Ovary (tissue), 10 donors: ENCODE measurements at places on chromosomes 4 and X.

DNA sequence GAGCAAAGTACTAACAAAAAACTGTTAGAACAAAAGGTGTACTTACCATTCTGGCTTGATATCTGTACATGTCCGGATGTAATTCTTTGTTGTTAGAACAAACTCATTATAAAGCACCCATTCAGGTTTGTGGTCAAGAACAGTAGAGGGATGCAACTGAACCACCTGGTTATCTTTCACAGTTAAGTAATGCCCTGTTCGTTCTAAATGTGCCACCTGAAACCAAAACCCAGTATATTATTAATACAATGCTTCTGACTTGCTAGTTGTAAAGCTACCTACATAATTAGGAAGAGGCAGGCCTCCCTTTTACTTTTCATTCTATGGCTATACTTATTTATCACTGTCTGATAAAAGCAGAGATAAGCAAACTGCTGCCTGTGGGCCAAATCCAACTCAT lies 54.8 kb downstream of the DHX15 start:
- DNase-seq = no peak

DNA sequence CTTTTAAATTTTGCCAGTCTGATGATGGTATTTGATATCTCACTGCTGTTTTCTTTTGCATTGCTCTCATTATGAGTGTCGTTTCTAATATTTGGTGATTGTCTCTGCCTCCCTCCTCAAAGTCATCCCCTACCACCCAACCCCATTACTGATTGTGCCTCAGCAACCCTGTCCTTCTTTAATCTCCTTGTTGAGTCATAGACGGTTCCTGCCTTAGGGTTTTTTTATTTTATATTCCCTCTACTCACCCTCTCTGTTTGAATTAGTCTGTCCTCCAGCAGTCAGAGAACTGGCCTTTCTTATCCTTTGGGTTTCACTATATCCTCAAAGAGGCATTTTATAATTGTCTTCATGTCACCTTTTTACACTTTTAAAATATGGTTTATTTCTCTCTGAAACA lies 409.3 kb upstream of the CPEB2 start:
- no peak for DNase-seq

DNA sequence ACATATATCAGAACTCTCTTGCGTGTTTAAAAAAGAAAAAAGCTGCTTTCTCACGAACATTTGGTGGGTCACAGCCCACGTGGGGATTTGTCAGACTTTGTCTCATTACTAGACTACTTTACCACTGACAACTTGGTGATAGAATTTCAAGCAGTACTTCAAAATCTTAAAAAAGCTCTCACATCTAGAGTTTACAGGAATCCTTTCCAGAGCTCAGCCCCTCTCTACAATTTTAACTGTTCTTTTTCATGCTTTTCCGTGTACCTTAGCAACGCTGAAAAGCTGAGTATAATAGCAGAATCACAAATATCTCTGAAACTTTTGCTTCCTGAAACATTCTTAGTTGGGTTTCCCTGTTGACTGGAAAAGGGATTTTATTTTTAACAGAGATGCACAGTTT lies 50.2 kb downstream of the SMAD1 start:
- no peak for DNase-seq

DNA sequence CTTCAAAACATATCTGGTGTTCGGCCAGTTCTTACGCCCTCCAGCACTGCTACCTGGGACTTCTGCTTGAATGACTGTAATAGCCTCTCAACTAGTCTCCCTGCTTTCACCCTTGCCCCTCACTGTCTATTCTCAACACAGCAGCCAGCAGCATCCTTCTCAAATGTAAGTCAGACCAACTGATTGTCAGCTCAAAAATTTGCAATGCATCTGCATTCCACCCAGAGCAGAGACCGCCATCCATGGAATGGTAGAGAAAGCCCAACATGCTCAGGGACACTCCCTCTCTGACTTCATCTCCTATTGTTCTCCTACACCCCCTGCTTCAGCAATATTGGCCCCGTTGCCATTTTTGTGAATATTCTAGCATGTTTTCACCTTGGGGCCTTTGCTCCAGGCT lies 5.9 kb downstream of the TLR7 start:
- no peak for DNase-seq
